Femur (tissue), 1 donor: ENCODE measurements at places on chromosomes 12 and 14.

DNA sequence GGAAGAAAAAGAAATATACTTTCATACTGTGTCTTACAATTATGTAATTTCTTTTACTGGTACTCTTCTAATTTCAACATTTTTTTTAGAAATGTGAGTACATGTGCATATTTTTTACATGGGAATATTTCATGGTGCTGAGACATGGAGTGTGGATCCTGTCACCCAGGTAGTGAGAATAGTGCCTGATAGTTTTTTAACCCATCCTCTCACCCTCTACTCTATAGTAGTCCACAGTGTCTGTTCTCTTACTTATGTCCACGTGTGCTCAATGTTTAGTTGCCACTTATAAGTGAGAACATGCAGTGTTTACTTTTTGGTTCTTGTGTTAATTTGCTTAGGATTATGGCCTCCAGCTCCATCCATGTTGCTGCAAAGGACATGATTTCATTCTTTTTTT lies 548.8 kb downstream of the AACS start:
- DNase-seq, result no peak

DNA sequence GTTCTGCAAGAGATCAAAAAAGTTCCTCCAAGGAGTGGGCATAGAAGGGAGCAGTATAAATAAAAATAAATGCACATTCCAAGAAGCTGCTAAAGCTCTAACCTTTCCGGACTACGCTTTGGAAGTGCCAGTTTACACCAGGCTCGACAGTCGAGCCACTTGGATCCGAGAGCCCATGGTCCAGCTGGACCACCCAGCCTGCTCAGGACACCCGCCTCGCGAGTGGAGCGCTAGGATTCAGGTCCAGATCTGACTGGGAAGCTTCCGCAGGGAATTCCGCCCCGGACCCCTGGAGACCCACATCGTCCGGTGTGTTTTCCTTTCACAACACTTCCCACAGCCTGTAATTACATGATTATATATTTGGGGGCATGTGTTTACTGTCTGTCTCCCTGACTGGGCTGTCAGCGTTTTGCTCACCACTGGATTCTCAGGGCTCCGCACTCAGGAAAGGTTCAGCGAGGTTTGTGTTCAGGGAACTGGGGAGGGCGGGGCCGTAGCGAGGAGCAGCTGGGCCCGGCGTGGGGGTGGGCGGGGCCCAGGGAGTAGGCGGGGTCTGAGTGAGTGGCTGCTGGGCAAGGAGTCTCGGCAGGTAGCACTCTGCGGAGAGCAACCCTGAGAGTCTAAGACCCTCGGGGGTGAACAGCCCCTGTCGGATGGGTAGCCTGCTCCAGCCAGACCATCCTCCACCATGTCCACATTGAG lies 52.3 kb upstream of the TMEM263 start:
- peak; percentile 78 for DNase-seq

GRCh38 chr12:89497467-89497866 lies 27.1 kb downstream of the GALNT4 start:
- no peak for DNase-seq

GRCh38 chr14:100891051-100891450 lies 12.5 kb downstream of the RTL1 start:
- no peak for DNase-seq

DNA sequence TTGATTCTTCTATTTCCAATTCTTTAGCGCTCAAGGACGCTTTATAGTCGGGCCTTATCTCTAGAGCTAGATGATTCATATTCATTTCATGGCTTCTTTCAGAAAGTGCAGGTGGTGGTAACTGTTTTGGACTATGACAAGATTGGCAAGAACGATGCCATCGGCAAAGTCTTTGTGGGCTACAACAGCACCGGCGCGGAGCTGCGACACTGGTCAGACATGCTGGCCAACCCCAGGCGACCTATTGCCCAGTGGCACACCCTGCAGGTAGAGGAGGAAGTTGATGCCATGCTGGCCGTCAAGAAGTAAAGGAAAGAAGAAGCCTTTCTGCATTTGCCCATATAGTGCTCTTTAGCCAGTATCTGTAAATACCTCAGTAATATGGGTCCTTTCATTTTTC lies 241.9 kb downstream of the PAWR start:
- no peak for DNase-seq

DNA sequence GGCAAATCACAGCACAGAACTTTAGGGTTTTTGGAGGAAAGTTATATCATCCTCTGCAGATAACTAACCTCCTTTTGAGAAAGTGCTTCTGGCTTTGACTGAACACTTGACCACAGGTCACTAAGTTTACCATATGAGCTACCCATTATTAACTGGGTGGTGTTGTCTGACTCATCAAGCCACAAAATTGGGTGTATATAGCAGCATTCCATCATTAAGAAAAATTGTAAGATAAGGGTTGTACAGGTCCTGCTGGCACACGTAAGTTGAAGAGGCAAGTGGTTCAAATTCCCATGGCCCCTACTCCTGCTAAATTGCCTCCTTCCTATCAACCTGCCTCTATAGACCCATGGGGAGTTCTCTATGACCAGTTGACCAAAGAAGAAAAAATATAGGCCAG lies 39.5 kb downstream of the L2HGDH start:
- no peak for DNase-seq

DNA sequence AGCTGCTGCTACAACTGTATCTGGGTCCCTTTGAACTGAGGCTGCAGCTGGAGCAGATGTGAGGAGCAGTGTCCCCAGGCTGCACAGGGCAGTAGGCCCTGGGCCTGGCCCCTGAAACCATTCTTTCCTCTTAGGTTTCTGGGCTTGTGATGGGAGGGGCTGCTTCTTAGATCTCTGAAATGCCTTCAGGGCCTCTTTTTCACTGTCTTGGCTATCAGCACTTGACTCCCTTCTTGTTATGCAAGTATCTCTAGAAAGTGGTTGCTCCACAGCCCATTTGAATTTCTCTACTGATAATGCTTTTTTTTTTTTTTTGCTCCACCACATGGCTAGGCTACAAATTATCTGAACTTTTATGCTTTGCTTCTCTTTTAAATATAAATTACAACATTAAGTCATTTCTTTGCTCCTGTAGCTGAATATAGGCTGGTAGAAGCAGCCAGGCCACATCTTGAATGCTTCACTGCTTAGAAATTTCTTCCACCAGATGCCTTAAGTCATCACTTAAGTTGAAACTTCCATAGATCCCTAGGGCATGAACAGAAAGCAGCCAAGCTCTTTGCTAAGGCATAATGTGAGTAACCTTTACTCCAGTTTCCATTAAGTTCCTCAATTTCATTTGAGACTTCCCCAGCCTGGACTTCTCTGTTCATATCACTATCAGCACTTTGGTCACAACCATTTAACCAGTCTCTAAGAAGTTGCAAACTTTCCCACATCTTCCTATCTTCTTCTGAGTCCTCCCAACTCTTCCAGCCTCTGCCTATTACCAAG lies 41.1 kb downstream of the ACSM4 start:
- DNase-seq, result no peak

- DNase-seq, result peak; percentile 10
Observed at GRCh38 chr12:106086696-106087095, 52.1 kb downstream of the NUAK1 start.

- DNase-seq, result no peak
Observed at GRCh38 chr12:2841056-2841650, 6.3 kb upstream of the NRIP2 start.

DNA sequence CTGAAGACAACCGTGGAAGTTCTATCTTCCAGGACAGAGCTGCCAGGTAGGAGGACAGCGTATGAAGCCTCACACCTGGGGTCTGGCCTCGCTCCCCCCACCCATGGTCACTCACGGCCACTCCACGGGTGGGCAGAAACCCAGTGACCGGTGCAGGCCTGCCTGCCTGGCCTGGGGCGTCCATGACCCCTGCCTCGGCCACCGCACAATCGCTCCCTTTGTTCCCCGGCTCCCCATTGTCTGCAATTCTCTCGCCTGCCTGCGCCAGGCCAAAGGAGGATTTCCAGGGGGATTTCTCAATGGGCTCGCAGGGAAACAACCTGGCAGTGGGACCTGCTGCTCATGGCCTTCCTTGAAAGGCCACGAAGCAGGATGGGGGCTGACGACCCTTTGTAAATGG lies 22.6 kb downstream of the CCDC85C start:
- DNase-seq, result no peak

DNA sequence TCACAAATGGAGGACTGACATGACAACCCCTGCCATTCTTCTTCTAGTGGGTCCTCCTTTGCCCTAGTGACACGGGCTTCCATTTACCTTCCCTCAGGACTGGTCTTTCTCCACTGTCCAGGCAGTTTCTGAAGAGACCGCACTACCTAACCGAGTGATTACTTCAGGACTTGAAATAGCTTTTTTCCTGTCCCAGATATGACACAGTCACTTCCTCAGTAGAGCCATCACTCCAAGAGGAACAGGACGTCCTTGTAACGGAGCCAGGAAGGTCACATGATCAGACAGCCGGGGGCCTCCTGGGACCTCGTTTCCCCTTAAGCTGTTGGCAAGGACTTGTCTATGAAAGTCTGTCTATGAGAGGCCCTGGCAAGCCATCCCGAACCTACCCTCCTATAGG lies 62.3 kb downstream of the FOS start:
- DNase-seq, result peak; percentile 84

DNA sequence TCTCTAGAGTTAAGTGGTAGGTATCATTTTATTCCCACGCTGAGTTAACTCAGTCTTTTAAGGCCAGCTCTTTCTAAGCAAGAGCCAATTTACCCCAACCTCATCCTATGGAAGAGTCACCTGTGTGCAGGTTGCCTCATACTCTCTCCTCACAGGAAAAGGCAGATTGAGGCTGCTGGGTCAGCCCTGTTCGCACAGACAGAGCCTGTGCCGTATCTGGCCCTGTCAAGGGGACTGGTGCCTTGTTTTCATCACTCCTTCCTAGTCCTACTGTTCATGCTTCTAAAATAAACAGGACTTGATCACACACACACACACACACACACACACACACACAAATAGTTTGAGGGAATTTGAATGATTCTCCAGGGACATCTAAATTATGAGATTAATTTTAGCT lies 285.0 kb downstream of the SLC6A15 start:
- DNase-seq, result no peak

DNA sequence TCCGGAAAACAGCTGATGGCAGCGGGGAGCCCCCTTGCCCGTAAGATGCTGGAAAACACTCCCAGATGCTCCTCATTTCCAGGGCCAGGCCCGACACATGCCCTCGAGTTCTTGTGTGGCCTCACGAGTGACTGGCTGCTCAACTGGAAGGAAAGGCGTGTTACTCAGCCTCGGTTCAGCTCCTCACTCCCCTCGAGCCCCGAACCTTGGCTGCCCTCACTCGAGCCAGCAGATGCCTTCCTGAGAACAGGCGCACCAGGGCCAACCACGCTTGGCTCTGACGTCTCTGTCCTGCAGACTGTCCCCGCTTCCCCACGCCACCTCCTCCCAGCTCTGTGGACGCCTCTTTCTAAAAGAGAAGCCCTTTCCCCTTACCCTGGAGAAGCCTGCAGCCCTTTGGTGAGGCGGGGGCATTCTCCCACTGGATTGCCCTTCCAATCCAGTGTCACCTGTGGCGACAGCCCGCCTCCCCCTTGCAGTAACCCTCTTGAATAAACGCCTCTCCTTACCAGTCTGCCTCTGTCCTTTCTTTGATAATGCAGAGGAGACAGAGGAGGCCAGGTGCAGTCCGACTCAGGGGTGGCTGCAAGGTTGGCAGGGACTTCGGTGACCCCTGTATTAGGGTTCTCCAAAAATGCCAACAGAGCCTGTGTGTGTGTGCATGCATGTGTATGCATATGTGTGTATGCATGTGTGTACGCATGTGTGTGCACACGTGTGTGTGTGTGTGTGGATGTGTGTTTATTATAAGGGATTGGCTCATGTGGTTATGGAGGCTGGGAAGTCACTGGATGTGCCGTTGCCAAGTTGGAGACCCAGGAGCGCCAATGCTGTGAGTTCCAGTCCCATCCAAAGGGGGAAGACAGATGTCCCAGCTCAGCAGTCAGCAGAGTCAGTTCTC lies 166.3 kb downstream of the KIF26A start:
- DNase-seq, result no peak

DNA sequence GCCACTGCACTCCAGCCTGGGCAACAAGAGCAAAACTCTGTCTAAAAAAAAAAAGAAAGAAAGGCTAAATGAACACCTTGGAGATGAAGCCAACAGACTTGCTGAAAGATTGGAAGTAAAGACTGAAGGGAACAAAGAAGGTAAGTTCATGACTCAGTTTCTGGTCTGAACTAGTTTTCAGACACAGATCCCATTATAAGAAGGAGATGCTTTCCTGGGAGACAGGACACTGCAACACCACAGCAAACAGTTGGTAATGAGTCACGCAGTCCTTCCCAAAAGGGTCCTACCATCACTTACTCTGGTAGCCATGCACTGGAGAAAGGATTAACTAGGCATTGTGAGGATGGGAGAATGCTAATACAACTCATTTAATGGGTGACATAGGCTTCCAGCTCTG lies 97.2 kb downstream of the SSPN start:
- DNase-seq, result no peak

- DNase-seq, result no peak
Observed at GRCh38 chr12:111699-112493, 45.3 kb downstream of the IQSEC3 start.

DNA sequence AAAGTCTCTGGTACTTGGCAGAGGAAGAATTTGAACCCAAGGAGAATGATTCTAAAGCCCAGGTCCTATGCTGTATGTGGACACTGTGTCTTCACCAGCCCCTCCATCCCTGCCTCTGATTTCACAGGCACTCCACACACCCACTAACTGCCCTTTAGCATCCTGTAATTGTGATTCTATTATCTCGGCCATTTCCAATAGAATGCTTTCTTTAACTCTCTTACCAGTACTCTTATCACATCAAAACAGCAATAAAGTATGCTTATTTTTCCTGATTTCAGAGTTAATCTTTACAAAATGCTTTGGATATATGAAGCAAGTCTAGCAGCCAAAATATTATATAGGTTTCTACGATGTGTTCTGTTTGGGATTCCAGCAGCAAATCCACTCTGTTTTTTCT lies 37.9 kb upstream of the BTG1 start:
- no peak for DNase-seq

DNA sequence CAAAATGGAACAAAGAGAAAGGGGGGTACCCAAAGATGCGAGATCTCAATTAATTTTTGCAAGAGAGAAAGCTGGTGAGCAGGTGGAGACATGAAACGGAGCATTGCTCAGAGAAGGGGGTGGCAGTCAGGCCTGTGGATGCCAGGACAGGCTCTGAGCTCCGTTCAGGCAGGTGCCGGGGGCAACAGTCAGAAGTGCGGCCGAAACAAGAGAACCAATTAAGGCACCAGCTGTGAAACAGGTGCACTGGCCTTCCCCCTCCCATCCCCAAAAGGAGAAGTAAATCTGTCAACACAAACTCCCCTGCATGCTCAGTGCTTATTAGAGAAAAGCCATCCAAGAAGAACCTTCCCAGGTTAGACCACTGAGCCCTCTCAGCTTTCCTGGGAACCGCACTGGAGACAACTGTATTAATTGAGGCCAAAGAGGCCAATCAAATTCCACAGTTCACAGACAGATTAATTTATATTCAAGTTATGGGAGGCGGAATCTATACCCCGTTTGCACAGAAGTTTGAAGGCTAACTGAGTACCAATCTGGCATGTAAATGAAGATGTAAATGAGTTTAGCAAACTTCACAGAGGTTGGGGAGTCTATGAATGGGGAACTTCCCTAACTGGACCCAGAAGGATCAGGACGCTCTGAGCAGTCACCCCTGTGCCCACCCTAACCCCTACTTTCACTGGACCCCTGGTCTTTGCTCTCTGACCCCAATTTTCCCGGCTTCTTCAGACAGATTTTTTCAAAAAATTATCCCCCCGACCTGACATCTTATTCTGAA lies 20.9 kb downstream of the OAS2 start:
- no peak for DNase-seq

GRCh38 chr12:4330203-4330602 lies 9.2 kb downstream of the TIGAR start:
- DNase-seq, result no peak

- DNase-seq, result no peak
Observed at GRCh38 chr14:51847489-51847796, 13.0 kb upstream of the GNG2 start.

GRCh38 chr14:96173636-96174475 lies 30.8 kb upstream of the BDKRB2 start:
- DNase-seq, result peak; percentile 8
